ENCODE measurements at places on chromosomes 2 and 18.

DNA sequence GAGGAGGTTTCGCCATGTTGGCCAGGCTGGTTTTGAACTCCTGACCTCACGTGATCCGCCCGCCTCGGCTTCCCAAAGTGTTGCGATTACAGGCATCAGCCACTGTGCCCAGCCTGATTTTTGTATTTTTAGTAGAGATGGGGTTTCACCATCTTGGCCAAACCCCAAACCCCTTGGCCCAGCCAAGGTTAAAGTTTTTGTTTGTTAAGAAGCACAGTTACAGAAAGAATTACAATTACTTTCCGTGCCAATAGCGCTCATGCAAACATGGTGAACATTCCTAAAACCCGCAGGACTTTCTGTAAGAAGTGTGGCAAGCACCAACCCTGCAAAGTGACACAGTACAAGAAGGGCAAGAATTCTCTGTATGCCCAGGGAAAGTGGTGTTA, 26.1 kb downstream of the ITSN2 start:
- DNase-seq, result no peak

GRCh38 chr2:41061356-41061755, 609.5 kb upstream of the SLC8A1 start:
- no peak for DNase-seq

DNA sequence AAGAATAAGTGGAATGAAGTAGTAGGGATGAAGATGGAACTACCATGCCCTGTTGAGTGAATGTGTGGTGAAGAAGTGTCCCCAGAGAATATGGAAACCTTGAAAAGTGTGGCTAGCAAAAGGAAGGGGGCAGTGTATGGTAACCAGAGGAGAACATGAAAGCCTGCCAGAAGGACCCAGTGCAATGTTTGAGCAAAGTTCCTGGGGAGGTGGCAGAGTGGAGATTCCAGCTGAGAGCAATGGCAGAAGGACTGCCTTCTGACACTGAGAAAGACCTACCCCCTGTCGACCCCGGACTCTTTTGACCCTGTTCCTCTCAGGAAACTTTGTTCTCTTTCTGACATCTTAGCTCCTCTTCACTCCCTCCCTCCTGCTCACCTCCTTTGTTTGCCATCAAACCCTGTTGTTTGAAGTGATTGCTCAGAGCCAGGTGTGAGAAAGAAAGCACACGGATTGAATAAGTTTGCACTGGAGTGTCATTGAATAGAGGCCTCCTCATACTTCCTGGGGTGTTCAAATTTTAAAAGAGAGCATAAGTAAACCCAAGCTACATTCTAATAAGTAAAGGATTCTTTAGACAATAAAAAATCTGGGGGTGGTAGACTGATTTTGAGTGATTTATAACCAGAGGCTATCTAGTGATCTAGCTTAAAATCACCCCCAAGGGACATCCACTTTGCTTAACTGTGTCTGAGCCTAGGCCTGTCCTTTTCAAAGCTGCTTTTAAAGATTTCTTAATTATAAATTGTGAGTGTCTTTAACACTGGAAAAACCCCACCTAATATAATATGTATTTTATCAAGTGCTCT, 57.1 kb downstream of the TRIB2 start:
- DNase-seq, result no peak

- no peak for DNase-seq
These were observed 131.4 kb downstream of the ZNF236 start for GRCh38 chr18:76953583-76954233.

DNA sequence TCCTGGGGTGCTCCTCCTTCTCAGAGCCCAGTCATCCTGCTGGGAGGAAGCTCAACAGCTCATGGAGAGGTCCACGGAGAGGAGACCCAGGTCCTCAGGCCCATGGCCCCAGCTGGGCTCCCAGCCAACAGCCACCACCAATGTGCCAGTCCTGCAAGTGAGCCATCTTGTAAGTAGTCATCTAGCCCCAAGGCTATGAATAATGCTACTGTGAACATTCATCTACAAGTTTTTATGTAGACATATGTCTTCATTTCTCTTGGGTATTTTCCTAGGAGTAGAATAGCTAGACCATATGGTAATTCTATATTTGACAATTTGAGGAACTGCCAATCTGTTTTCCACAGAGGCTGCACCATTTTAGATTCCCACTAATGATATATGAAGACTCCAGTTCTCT, 166.1 kb downstream of the MTCL1 start:
- DNase-seq, result no peak

- no peak for DNase-seq
These were observed 26.6 kb downstream of the KCNK3 start for GRCh38 chr2:26718949-26719686.

GRCh38 chr2:166361351-166362153, 14.2 kb downstream of the SCN9A start:
- DNase-seq, result no peak

GRCh38 chr2:64474121-64474571, 20.2 kb downstream of the LGALSL start:
- no peak for DNase-seq

GRCh38 chr2:138581909-138582308, 80.3 kb downstream of the SPOPL start:
- DNase-seq, result no peak

DNA sequence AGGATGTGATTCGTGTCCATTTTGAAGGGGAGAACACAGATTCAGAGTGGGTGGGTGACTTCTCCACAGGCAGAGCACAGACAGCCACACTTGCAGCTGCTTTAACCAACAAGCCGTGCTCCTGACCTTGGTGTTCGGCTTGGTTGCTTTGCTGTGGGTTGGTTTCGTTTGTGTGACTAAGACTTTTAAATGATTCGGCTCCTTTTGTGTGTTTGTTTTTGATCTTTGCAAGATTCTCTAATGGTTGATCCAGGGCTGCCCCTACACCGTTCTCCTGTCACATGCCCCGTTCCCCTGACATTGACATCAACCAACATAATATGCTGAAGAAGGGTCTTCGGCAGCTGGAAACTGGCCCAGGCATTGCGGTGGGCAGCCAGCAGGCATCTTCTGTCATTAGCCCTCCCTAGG, 95.9 kb upstream of the MBOAT2 start:
- DNase-seq, result no peak

DNA sequence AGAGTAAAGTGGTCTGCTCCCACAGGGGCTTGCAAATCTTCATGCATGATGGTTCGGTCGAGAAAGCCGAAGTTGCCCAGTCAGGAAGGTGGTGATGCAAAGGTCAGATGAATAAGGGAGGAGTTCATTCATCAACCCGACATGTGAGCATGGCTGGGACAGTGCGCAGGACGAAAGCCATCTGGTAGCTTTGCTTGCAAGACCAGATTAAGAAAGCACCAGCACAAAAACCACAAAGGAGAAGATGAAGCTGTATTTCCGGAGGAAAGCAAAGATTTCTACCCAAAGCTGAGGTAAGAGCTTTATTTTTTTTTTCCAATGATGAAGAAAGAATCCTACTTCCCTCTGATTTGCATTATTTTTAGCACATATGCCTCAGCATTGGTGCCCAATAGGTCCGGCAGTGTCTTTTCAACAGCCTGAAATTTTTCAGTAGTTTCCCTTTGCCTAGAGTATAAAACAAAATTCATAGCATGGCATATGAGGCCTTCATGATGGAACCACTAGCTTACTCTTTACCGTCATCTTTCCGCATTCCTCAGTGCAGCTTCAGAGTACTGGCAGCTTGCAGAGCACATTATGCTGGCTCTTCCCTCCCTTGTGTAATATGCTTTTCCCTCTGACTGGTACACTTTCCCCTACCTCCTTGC, 112.0 kb upstream of the THOC1 start:
- DNase-seq, result no peak

DNA sequence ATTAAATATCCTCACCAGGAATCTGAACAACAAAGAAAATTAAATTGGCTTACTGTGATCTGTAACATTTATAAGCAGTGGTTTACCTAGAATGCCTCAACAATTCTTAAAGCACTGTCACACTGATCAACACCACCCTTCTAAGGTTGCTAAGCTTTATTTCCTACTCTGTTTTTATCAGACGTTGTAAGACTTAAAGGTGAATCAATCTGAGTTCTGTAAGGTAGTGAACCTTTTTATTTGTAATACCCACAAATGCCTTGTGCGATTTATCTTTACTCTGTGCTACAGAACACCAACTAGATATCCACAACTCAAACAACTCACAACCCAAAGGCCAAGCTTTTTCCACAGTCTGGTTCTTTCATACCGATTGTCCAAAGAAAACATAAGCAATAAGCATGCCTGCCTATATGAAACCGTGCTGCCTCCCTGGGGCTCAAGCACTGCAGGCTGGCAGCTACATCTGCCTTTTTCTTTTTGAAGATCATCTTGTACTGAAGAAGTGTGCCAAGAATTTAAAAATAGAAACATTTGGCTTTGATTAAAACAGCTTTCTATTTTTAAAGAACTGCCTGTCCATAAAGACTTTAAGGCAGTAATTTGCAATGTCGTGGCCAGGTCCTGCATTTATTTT, 490.7 kb downstream of the NUP35 start:
- no peak for DNase-seq

GRCh38 chr2:235576337-235576910, 82.6 kb downstream of the AGAP1 start:
- DNase-seq, result no peak

GRCh38 chr18:11951390-11951851, 29.9 kb upstream of the IMPA2 start:
- DNase-seq, result no peak

DNA sequence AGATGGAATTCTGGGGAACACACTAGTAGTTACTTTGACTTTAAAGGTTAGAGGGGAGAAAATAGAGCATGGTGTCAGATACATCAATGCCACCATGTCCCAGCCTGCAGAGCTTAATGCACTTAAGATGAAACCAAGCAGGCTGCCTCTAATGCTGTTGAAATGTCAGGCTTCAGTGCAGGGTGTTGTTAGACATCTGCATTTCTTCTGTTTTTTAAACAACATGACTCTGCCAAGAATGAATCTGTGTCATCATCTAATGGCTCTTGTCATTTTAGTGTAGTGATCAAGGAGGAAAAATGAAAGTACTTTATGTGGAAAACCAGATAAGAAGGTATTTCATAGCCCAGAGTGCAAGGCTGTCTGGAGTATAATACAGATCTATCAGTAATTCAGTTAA, 29.9 kb downstream of the LYPD1 start:
- DNase-seq, result no peak

DNA sequence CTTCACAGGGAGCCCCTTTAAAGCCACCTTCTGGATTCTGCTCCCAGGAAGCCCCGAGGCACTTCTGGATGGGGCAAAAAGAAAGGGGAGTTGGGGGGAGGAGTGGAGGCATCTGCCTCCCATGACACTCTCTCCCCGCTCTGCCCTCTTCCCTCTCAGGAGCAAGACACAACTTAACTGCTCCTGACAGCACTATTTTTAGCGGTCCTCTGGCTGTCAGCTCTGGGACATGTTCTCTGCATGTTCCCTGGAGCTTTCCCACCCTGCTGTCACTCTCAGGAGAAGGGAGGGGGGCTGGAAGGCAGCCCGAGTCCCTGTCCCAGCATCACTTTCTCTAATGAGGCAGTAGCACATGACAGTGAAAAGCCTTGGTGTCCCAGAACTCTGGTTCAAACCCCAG, 32.3 kb downstream of the PLB1 start:
- no peak for DNase-seq

DNA sequence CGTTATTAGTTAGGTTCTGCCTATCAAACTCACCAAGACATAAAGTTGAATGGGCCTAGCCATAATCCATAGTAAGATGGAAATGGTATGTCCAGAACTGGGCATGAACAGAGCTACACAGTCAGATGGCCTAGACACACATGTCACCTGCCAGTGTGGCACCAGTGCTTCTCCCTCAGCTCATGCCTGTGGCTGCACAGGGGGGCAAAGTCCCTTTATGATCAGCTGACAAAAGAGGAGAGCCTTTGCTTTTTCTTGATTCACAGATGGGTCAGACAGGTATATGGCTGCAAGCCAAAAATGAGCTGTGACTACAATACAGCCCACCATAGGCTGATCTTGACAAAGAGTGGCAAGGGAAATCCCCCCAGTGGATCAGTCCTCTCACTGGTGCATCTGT, 28.3 kb upstream of the STARD7 start:
- no peak for DNase-seq

DNA sequence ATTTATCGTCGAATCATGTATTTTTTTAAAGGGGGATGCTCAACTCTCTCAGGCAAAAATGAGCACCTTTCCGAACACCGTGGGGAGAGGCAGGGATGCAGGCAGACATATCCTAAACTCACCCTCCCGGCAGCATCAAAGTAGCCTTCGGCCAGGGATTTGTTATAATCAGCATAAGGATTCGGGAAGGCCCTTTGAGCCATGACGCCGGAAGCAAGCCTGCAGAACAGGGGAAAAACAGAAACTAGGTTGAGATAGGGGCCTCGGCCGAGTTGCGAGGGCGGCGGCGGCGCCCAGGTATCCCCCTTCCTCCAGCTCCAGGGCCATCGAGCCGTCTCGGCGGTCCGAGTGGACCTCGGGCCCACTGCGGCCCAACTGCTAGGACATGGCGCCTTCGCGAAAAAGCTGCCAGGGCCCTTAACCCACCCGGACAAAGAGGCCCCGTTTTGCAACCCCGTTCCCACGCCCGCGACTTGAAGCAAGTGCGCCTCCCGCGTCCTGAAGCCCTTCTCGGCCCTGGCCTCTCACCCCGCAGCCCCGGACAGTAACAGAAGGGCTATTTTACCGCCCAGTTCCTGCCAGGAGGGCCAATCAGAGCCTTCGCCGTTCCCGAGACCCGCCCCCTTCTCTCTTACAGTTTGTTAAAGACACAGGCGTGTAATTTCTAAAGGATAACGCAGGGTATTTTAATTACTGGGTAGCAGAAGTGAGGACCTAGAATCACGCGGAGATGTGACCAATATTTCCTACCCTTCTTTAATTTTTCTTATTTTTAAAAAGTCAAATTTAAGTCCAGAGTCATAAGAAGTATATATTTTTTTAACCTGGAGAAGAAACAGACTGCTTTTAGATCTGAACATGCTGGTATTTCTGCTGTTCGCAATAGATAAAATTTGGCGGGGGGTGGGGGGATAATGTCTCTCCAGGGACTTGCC, at the start of gene LANCL1:
TSS of gene LANCL1 (minus strand) at position 566 of the 935 bp plus-strand sequence. CDS start at position 203, 363 bp downstream.
- peak; percentile 30 for DNase-seq

- no peak for DNase-seq
These were observed 69.9 kb downstream of the MRO start for GRCh38 chr18:50749945-50750344.

- DNase-seq, result no peak
These were observed 5.9 kb downstream of the TRIB2 start for GRCh38 chr2:12722447-12723316.

DNA sequence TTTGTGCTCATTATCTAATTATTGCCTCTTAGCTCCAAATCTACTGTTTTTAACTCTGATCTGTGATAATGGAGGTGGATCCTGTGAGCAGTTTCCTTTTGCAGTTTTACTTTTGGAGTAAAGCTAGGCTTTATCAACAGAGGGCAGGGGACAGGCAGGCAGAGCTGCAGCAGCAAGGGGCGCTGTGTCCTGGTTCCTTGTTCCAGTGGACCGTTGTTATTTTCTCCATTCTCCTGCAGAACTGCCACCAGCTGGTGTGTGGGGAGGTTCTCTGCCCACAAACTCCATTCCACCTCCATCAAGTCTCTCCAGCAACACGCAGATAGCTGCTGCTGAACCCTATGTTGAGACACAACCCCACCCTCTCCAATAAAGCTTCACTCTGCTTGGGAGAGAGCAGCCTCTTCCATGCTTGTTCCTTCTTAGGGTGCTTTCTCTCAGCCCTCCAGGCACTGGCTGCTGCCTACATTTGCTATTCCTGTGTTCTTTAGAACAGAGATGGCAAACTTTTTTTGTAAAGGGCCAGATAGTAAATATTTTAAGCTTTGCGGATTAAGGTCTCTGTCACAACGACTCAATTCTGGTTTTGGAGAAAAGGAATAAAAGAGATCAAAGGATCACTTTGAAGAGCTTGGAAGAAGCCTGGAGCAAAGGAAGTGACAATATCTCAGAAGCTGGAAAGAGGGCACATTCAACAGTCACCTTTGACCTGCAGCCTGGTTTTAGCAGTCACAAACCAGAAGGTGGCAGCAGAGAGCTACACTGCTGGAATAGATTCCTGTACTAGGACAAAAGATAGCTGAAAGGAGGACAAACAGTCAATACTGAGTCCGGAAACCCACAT, 208.8 kb downstream of the CCDC178 start:
- DNase-seq, result no peak
